Activated T-cell treated with anti-CD3 and anti-CD28 coated beads, Interleukin-2, amount 50 U/mL, for 24 hours (primary cell): ENCODE measurements at places on chromosomes 2 and 18.

GRCh38 chr18:45571714-45572113 is 43.6 kb upstream of the SLC14A2 start:
- H3K27ac ChIP-seq: no peak overlapping the region
- H3K36me3 ChIP-seq: no peaks in the 10 kb centered on the region
- no peaks in the 10 kb centered on the region for H3K4me1 ChIP-seq

GRCh38 chr2:226766352-226767055 is 33.1 kb downstream of the IRS1 start:
- no peak overlapping the region for H3K4me3 ChIP-seq
- no peak for DNase-seq
- no peaks in the 10 kb centered on the region for H3K27me3 ChIP-seq
- H3K36me3 ChIP-seq: no peaks in the 10 kb centered on the region
- no peak overlapping the region for H3K27ac ChIP-seq

DNA sequence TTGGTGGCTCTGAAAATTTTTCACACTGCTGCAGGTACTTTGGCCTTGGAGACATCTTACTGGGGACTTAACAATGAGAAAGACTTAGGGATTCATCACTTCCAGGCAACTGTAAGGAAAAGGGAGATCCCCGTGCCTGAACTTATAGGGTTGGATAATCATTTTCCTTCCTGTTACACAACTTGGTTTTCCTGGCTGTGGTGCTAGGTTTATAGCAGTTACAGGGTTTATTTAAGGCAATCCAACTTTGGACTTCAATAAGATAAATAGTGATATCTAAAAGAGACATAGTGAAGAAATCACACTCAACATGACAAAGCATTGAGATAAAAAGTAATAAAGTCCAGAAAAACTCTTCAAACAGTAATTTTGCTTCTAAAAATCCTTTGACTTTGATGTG is 70.2 kb upstream of the RAPH1 start:
- H3K4me1 ChIP-seq: no peaks in the 10 kb centered on the region
- H3K36me3 ChIP-seq: no peaks in the 10 kb centered on the region
- no peak overlapping the region for H3K4me3 ChIP-seq
- no peak overlapping the region for H3K27ac ChIP-seq
- DNase-seq: no peak

DNA sequence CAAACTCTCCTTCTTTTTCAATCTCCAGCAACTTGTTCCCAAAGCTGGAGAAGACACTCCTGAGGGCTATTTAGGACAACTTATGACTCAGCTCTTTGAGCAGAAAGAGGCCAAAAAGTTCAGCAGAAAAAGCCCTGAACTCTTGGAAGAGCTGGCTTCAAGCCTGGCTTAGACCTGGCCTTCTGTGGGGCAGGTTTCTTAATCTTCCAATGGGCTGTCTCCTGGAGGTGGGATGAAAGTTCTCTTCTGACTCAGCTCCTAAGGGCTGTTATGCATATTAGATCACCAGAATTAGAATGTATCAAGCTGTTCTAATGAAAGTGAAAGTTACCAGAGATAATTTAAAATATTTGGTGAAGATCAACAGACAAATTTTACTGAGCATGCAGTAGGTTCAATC is 129.4 kb downstream of the RAD51AP2 start:
- no peak overlapping the region for H3K4me3 ChIP-seq
- no peaks in the 10 kb centered on the region for H3K36me3 ChIP-seq

DNA sequence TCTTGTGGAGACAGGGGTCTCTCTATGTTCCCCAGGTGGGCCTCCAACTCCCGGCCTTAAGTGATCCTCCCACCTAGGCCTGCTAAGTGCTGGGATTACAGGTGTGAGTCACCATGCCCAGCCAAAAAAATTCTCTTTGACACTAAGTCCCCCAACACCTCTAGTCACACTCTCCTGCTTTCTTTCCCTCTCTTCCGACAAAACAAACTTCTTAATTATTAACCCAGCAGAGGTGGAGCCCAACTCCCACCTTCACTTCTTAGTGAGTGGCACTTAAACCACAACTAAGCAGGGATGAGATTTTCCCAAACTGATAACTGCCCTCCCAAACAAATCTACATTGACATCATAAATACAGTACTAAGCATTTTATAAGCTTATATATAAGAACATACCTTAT is 60.5 kb upstream of the PMAIP1 start:
- H3K27me3 ChIP-seq: peaks cover 11% of the 10 kb centered on the region
- DNase-seq: no peak
- H3K36me3 ChIP-seq: no peaks in the 10 kb centered on the region
- H3K27ac ChIP-seq: no peak overlapping the region
- H3K4me1 ChIP-seq: peaks cover 4% of the 10 kb centered on the region
- H3K4me3 ChIP-seq: no peak overlapping the region
